ENCODE measurements at places on chromosomes 12 and 14. TPM values are rescaled to one million over a fixed set of nuclear protein-coding genes. Genes with fewer than 3 reads are reported as not detected.

Gene FRMD6
- 693 TPM for total RNA-seq

Gene NGDN
- total RNA-seq: 24.8 TPM

Gene C12orf50
- not detected for total RNA-seq

Gene DPPA3
- total RNA-seq: not detected

Gene KRT77
- total RNA-seq: not detected

Gene SLC4A8
- total RNA-seq: 6.7 TPM

Gene TSHR
- 2.3 TPM for total RNA-seq

Gene LRP1-AS
- total RNA-seq: not detected

Gene ASIC1
- total RNA-seq: 1.6 TPM

Gene POMT2
- 20.8 TPM for total RNA-seq

Gene NFE2
- total RNA-seq: 0.65 TPM

Gene GUCY2C
- total RNA-seq: not detected

Gene CAPZA3
- total RNA-seq: not detected

Gene PLEKHD1
- under 0.01 TPM for total RNA-seq

Gene ETNK1
- 37.5 TPM for total RNA-seq

Gene DIO2
- 5.8 TPM for total RNA-seq

Gene LGR5
- total RNA-seq: 1.1 TPM

Gene NTN4
- 19.6 TPM for total RNA-seq
